ENCODE measurements at places on chromosomes 13 and 19.

- no peak for DNase-seq
Observed at GRCh38 chr13:83761631-83762030, 120.6 kb downstream of the SLITRK1 start.

- DNase-seq = peak; percentile 58
Observed at GRCh38 chr19:489418-490196, 6.7 kb upstream of the MADCAM1 start.

- peak; percentile 74 for DNase-seq
Observed at GRCh38 chr19:53431399-53432087, at the start of gene ZNF761. TSS of gene ZNF761 (plus strand) at chr19:53431984. CDS start at chr19:53447269, 15,285 bp downstream.

GRCh38 chr13:51759240-51759639 lies 44.7 kb downstream of the DHRS12 start:
- DNase-seq = no peak

- DNase-seq = no peak
Observed at GRCh38 chr19:11332822-11333221, 6.6 kb downstream of the RAB3D start.
